ENCODE measurements at places on chromosomes 16 and 17.

DNA sequence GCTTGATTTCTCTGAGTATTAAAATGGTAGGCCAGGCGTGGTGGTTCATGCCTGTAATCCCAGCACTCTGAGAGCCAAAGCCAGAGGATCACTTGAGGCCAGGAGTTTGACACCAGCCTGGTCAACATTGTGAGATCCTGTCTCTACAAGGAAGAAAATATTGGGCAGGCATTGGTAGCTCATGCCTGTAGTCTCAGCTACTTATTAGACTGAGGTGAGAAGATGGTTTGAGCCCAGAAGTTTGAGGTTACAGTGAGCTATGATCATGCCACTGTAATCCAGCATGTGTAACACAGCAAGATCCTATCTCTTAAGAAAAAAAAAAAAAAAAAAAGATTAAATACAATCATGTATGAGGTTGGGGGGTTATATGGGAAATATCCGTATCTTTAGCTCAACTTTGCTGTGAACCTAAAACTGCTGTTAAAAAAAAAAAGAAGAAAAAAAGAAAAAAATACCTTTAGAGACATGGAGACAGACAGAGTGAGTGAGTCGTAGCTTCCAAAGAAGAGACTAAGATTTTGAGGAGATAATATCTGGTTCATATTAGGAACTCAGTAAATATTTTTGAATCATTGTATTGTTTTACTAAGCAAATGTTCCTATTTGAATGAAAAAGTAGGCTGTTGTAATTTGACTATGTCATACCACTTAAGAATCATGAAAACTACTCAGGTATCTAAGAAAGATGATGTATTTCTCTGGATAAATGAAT lies 325.7 kb upstream of the TBX2 start:
- DNase-seq: no peak

- DNase-seq: no peak
These were observed 9.3 kb upstream of the NAGS start for GRCh38 chr17:43995150-43995471.

GRCh38 chr17:48754500-48755261 lies 26.1 kb upstream of the HOXB13 start:
- no peak for DNase-seq

DNA sequence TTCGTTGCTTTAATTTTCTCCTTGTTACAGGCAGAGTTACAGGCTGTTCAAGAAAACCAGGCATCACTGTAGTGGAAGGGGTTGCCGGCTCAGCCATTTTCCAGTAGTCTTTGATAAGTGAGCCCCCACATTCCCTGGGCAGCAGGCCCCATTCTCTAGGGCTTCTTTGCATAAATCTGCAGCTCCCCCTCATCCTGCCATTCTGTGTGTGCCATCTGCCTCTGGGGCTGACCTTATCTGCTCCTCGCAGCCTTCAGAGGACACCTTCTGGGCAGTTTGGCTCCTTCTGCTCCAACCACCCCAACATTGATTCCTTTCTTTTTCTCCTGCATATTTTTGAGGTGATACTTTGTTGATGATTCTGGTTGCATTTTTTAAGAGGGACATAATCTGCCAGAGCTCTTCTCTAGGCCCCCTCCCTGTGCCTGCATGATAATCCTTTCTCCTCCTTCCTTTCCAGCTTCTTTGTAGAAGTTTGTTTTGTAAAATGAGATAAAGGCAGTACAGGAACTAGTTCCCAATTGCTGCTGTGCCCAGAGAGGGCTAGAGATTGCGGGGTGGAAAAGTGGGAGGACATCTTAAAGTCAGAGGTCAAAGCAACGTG lies 17.1 kb downstream of the RND2 start:
- DNase-seq: no peak

DNA sequence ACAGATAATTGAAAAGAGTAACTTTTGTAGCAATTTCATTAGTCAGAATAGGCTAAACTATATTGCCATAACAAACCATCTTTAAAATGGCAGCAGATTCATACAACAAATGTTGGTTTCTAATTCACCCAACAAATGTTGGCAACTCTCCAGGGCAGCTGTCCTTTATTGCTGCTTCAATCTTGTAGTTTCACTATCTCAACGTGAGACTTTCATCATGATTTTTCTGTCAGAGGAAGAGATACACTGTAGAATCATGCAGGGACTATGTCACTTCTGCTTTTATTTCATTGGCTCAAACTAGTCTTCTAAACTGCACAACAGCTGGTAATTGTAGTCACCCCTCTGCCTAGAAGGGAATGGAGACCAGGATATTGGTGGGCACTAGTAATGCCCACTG lies 174.2 kb downstream of the TANC2 start:
- DNase-seq: no peak

Measured in CD4-positive, alpha-beta T cell treated with Interleukin-2 at 100 ng/mL for 4 hours (primary cell).